ENCODE measurements at places on chromosomes 16 and 17. TPM values are rescaled to one million over a fixed set of nuclear protein-coding genes. Genes with fewer than 3 reads are reported as not detected.

GRCh38 chr16:9007177-9007794, 43.6 kb upstream of the USP7 start:
- peak; percentile 84 for DNase-seq

DNA sequence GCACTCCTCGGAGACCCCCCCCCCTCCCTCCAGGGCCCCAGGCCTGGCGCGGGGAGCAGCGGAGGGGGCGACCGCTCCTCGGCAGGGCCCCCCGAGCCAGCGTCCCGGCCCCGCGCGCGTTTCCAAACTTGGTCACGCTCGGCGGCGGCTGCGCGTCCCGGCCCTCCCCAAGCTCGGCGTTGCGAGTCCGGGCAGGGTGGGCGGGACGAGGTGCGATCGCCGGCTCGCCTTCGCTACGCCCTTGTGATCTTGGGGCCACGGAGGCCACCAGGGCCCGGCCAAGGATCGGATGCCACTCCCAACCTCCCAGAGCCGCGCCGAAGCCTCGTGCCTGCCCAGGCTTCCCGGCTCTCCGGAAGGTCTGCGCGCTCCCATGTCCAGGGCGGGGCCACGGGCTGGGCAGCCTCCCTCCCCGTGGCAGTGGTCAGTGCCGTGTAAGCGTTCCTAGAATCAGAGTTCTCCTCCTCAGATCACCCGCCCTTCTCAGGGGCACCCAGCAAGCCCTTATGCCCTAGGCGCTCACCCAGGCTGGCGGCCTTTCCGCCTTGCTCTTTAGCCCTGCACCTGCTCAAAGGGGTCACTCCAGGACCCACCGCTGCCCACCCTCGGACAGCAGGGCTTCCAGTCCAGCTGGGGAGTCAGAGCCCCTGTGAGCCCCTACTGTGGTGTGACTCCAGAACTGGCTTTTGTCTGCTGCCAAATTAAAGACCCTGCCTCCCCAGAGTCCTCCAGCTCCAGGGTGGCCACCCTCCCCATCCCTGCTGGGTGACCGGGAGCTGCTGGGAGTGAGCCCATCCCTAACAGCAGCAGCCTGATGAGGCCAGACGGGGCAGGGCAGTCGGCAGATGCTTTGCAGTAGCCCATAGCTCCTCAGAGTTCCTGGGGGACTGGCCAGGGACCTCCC, 12.2 kb upstream of the MRPS23 start:
- no peak for DNase-seq

DNA sequence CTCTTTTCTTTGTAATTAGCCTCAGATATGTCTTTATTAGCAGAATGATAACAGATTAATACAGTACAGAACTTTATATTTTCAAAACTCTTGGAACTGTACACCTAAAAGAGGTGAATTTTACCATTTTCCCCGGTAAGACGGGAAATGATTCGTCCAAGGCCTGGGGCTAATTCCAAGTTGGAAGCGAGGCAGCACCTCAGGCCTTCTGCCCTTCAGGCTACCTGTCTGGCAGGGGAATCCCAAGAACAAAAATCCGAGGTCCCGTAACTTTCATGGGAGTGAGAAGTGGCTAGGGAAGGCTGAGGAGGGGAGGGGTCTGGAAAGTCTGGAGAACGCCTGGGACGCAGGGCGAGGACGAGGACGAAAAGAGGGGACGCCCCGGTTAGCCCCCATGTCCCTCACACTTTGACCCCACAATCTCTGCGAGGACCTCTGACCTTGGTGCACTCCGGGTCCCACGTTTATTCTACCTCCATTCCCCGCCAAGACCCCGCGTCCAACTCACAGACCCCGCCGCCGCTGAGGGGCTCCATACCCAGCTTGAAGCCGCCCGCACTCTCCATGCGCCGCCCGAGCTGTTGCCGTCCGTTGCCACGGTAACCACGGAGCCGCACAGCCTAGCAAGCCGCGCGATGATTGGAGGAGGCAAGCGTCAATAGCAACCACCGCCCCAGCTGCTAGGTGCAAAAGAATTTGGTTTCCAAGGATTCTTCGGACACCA, at the start of gene HYDIN:
Gene HYDIN, minus strand, starts transcription at position 601 of the 724 bp plus-strand sequence. CDS start 43,827 bp downstream, outside the sequence.
- DNase-seq: peak; percentile 30

GRCh38 chr16:13084331-13084730, 182.9 kb downstream of the SHISA9 start:
- no peak for DNase-seq

- DNase-seq: peak; percentile 75
Observed at GRCh38 chr17:61412143-61412859, 12.7 kb downstream of the TBX2 start.

DNA sequence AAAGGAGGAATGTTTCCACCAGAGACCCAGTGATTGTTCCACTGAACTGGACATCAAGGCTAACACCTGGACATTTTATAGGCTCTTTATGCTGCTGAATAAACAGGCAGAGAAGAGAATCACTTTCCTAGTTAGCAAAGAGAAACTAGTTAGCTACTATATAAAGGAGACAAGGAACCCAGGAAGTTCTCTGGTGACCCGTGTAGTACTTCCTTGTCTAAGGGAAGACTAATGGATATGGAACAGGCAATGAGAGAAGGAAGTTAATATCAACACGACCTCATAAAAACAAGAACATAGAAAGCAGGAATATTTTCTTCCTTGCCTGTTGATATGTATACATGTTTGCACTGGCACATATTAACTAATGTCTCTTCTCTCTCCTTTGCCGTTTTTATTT, 30.8 kb upstream of the RPL38 start:
- DNase-seq: no peak

CCL8 gene
- polyA plus RNA-seq: not detected

All from IMR-90 (cell line).